Nephron progenitor cell (in vitro differentiated cells): ENCODE measurements at places on chromosomes 7 and 10.

DNA sequence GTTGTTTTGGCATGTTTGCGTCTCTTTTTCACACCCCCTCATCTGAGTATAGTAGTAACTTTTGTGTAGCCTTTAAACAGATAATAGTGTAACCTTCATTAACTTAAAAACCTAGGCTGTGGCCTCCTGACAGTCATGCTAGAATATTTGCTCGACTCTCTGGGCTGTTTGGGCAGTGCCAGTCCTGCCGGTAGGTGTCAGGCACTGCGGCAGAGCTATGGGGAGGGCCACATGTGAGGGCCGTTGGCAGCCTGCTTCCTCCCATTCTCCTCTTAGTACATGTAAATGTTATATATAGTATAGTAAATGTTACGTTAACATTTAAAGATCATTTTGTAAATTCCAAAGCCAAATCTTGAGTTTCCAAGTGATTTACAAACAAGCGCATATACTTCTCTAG lies 26.1 kb downstream of the BCCIP start:
- no peak for DNase-seq

DNA sequence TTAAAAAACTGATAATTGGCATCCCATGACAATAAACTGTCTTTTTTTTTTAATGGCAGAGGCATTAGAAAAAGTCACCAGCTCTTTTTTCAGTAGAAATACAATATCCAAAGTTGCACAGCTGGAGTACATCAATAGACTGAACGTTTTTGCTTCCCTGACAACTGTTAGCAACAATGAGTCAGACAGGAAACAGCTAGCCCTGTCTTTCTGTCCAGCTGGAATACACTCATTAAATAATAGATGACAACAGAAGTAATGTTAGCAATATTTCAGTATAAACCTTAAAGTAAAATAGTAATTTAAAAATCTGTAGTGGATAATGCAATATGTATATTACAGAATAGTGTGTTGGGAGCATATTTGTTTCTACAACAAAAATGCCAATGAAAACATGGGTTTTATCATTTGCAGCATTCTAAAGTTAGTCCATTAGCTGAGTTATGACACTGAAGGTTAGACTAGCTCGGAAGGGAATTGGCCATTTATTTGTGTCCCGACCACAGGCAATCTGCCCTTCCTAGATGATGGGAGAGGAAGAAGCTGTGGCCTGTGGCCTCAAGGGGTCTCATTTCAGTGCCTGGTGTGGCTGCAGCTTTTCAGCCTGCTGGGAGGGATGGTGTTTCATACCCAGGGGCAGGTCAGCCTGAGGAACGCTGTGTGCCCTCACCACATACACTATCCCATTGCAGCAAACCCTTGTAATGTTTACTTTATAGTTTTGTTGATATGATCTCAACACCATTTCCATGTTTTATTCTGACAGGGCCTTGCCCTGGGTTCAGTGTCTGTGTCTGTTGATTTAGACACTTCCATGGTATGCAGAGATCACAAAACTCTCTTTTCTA lies 173.3 kb downstream of the SLC16A9 start:
- DNase-seq, result no peak

GRCh38 chr10:5634918-5635317 lies 31.5 kb downstream of the ASB13 start:
- no peak for DNase-seq

GRCh38 chr7:134750083-134751062 lies 29.1 kb upstream of the CALD1 start:
- DNase-seq, result peak; percentile 65

DNA sequence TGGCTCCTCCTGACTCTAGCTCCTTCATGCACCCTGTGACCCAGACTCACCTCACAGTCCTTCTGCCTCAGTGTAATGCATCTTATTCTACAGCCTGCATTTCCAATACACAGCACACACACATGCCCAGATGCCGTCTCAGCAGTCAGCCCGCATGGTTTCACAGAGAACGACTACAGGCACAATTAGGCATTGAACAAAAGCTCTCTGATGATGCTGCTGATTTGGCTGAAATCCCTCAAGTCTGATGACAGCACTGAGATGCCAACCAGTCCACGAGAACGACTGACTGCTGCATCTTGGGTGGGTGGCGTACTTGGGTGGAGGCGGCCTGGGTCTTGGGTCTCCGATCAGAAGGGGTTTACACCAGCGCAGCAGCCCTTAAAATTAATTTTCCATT lies 200.4 kb downstream of the TAX1BP1 start:
- no peak for DNase-seq

DNA sequence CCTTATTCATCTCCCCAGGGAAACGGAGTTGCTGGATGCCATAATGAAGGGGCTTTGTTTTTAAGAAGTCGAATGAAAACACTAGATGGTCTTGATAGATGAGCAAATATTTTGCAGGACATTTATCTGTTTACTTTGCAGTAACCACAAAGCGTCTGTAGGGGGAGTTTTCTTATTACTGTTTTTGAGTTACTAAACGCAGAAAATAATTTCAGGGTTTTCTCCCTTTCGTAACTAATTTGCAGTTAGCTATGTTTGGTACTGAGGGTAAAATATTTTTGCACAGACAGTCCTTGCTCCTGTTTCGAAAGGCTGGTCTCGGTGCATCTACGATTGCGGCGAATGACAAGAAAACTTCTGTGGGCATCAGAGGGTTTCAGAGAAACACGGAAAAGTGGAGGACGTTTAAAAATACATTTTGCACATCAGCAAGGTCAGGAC lies 505.6 kb upstream of the MKI67 start:
- no peak for DNase-seq

GRCh38 chr7:14745076-14745475 lies 157.5 kb downstream of the DGKB start:
- DNase-seq, result no peak

DNA sequence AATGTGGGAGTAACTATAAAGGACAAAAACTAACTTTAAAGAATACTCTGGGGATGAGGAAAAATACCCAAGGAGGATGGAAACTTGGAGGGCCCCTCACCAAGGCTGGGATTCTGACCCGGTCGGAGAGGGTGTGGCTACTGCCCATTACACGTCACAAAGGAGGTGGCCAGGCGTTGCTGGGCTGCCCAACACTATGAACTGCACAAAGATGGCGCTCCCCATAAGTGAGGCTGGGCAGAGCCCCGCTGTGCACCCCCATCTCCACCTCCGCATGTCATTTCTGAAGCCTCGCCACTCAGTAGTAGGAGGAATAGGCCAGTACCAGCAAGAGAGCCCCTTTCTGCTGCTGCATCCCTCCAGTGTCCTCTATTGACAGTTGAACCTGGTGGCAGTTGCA lies 290.1 kb upstream of the ZNF32 start:
- no peak for DNase-seq

DNA sequence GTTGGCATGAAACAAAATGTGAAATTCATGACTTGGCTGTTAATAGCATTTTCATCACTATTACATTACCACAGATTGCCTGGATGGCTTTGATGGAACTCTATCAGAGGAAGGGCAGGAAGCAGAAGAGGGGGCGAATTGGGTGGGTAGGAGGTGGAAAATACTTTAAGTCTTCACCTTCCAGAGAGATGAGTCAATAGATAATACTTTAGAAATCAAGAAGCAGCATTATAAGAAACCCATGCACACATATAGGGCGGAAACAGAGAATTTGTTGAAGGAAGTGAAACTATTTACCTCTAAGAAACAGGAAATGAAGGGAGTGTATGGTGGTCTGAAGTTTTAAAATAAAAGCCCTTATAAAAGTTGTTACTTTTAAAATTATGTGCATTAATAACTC lies 152.1 kb upstream of the TARP start:
- DNase-seq, result no peak

- DNase-seq, result peak; percentile 28
Observed at GRCh38 chr7:41979834-41980307, 257.1 kb downstream of the GLI3 start.

DNA sequence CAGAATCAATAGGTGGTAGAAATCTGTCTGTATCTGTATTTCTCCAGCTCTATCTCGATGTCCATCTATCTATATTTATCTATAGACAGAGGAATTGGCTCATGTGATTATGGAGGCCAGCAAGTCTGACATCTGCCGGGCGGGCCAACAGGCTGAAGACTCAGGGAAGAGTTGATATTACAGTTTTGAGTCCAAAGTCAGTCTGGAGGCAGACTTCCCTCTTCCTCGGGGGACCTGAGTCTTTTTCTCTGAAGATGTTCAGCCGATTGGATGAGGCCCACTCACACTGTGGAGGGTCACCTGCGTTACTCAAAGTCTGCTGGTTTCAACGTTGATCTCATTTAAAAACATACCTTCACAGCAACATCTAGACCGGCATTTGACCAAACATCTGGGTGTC lies 98.7 kb downstream of the RAMP3 start:
- DNase-seq, result no peak

DNA sequence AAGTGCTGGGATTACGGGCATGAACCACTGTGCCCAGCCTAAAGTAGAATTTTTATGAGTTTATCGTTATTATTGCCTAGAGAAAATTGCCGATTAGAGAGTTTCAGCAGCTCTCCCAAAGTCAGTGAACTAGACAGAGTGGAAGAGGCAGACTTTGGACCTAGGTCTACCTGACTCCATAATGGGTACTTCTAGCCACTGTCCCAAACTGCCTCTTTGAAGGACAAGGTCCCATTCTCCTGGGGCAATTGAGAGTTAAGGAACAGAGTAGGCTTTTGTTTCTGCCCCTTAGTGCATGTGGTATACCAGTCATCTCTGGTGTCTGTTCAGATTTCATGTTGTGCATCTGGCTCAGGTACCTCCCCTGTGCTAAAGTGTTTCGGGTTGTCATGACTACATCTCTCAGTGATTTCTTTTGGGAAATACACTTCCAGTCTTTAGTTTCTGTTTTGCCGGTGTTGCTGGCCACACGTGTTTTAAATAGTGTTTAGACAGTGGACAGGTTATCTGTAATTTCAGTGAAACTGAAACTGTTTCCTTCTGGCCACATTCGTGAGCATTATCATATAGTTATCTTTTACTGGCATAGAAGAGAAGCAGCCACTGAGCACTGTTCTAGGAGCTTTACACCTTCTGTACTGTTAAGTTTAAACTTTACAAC lies 4.7 kb downstream of the TMEM236 start:
- DNase-seq, result no peak

GRCh38 chr7:94223375-94224084 lies 171.2 kb upstream of the COL1A2 start:
- peak; percentile 13 for DNase-seq

DNA sequence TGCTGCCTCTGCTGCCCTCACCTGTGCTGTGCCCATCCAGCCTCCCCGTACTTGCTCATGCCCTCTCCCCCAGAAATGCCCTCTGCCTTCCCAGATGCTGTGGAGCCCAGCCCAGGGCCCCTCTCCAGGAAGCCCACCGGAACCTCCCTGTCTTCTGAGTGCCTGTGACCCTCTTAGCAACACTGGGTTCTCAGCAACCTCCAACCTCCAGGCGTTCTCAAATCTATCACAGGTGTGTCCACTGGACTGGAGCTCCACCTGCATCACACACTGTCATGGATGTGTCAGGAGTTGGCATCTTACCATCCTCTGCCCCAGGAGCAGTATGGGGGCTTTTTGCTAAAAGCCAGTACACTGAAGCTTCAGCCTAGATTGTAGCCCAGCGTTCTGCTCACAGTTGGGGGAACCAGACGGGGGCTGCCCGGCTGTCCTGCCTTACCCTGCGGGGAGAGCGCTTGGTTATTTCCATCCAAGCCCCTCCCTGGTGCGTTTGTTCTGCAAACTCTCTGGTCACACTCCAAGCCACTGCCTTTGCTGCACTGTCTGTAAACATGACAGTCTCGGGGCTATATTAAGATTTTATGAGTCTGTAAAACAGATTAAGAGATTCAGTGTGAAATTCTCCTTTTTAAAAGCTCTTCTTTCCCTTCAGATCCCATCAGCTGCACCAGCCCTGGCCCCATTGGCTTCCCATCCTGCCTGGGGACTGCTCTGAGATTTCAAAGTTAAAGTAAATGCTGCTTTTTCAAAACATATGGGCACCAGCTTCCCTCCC lies 71.3 kb upstream of the CPXM2 start:
- DNase-seq, result no peak

GRCh38 chr10:100612601-100613595 lies 77.2 kb downstream of the HIF1AN start:
- DNase-seq, result no peak

DNA sequence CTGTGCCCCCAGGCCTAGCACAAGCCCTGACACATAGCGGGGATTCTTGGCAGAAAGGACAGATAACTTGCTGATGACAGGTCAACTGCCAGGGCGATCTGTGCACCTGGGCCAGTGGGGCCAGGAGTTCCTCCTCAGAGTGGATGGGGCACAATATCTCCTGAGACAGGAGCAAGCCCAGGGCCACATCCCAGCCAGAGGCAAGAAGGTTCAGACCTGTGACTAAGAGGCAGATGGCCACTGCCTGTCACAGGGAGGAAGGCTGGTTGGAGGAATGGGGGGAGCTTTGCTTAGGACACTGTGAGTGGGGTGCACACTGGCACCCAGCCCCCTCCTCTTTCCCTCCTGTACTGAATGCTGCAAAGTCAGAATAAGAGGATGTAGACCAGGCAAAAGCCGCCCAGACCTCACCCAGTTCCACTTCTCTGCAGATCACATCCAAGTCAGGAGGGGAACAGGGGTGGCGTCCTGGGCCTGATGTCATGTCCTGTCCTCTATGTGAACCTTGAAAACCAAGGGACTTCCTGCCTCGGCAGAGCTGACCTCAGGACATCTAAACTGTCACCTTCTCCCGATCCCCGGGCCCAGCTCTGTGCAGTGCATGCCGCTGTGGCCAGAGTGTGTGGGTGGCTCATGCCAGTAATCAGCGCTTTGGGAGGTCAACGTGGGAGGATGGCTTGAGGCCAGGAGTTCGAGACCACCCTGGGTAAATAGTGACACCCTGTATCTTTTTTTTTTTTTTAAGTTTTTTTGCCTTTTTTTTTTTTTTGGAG lies 1.3 kb downstream of the GUSB start:
- DNase-seq, result peak; percentile 18

GRCh38 chr10:118922226-118922625 lies 107.3 kb upstream of the NANOS1 start:
- no peak for DNase-seq

GRCh38 chr7:145212050-145212449 lies 376.2 kb upstream of the TPK1 start:
- no peak for DNase-seq

DNA sequence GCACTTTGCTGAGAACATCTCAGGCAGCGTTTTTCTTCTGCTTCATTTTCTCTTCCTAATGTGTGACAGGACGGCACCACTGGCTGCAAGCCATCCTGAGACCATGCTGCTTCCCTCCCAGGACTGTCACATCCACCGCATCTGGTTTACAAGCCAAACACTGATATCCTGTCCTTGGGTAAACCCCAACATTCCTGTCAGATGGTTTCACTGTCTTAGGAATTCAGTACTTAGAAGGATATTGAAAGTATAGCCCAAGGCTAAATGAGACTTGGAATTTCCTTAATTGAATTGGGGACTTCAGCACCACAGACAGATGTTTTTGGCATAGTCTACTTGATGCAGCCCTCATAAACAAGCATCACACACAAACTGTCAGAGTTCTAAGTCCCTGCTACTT lies 74.2 kb upstream of the PLXNA4 start:
- DNase-seq, result no peak

DNA sequence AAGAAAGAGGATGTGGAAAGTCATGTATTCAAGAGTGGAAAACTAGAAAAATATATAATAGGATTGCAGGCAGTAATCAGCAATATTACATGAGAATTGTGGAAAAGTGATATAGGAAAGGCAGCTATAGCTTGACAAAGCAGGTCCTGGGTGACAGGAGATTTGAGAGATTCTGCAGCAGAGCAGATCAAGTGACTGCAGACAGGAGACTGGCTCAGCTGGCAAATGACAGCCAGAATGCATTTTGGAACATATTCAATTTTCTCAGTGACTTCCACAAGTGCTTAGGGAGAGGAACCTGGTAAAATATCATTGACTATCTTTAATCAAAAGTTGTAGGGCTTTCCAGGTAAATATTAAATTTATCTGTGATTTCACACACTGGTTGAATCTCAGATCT lies 260.5 kb upstream of the CACNA2D1 start:
- no peak for DNase-seq
